Fibroblast of skin of back (primary cell): ENCODE measurements at places on chromosomes 6 and 20.

DNA sequence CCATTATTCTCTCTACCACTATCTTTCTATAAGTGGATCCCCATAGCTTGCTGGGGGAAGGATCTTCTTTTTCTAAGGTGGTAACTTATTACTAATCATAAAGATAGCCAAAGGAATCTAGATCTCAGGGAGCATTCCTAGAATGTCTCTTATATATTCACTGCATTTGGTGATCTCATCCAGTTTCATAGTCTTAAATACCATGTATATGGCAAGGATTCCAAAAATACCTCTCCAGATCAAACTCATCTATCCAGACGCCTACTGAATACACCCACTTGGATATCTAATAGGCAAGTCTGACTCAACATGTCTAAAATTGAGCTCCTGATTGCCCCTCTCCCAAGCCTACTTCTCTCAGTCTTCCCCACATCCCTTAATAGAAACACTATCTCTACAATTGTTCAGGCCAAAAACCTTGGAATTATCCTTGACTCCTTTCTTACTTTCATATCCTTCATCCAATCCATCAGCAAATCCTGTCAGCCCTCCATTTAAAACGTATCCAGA is 264.4 kb downstream of the HACE1 start:
- DNase-seq: peak; percentile 76

DNA sequence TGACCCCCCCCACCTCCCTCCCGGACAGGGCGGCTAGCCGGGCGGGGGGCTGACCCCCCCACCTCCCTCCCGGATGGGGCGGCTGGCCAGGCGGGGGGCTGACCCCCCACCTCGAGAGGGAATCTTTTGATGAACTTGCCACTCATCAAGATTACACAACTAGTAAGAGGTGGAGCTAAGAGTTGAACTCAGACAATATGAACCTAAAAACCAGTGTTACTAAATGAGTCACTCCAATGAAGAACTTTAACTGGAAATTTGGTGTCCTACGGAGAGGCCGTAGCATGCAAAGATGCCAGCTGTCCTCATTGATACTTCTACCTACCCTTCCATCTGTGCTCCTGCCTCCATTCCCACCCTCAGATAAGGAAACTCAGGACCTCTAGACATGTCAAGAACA is 42.8 kb downstream of the PFDN4 start:
- no peak for DNase-seq

DNA sequence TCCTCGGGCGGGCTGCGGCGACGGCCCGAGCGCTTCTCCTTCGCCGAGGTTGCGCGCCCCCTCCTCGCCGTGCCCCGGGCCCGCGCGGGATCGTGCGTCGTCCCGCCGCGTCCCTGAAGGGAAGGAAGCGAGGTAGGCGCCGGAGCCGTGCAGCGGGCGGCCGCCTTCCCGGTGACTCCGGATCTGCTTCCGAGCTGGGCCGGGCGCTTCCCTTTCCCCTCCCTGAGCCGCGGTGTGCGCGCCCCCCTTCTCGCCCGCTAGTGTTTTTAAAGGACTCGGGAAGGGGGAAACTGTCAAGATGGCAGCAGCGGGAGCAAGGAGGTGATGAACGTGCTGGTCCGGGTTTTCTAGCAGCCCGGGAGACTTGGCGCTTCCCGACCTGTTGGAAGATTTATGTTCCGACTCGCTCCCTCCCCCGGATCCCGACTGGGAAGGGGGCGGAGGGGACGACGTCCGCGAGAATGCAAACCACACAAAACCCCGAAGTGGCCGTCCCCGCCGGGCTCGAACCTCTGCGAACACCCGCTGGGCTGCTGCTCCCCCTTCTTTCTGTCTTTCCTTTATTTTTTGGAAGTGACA is 744 bp upstream of the FOXO3 start:
- DNase-seq: peak; percentile 80

DNA sequence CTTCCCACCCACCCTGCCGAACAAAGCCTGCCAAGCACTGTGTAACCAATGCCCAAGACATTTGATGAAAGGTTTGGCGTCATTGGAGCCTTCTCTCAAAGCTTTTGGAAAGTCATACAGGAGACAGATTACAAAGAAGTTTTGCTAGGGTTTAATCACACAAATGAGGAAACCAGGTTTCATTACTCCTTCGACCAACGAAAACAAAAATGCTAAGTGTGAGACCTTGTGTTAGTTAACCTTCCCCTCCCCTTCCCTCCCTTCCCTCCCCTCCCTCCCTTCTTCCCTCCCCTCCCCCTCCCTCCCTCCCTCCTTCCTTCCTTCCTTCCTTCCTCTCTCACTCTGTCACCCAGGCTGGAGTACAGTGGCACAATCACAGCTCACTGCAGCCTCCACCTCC is 96.1 kb upstream of the CD83 start:
- no peak for DNase-seq

DNA sequence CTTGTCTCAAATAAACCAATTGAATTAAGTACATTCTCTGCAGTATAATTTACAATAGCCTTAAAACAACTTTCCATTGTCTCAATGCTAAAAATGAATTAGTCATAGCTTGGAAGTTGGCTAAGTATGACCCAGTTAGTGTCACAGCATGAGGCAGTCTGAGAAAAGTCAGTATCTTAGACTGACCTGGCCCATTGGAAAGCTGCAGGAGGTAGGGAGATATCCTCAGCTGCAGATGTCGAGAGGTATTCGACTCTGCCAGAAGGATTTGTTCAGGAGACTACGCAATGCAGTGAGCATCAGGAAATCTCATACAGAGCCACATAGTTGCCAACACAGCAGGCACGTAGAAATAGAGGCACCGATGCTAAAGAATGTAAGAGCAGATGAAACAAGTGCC is 350.9 kb upstream of the NRSN1 start:
- DNase-seq: no peak

DNA sequence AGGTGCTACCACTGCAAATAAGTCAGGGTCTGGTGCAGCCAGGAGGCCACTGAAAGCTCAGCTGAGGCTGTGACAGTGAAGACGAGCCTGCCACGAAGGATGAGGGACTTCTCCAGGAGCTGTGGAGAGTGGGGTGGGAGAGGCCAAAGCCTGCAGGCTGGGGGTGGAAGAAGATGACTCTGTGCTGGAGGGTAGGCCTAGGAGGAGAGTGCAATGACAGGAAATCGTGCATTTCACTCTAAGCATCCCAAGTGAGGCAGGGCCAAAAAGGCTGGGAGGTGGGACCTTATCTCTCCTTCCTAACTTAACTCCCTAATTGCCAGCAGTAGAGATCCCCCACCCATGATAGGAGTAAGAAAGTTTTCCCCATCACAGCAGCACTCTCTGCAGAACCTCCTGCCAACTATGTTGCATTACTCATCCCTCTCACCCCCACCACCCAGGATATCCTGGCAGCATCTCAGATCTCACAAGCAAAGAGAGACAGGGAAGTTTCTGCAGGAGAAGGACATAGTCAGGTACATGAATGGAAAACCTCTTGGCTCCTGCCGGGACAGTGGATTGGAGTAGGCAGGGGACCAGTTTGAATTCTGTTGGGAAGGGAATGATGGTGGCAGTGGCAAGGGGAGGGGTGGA is 466.2 kb downstream of the CDH26 start:
- DNase-seq: no peak

GRCh38 chr6:53251033-53251672 is 97.6 kb downstream of the ELOVL5 start:
- no peak for DNase-seq

DNA sequence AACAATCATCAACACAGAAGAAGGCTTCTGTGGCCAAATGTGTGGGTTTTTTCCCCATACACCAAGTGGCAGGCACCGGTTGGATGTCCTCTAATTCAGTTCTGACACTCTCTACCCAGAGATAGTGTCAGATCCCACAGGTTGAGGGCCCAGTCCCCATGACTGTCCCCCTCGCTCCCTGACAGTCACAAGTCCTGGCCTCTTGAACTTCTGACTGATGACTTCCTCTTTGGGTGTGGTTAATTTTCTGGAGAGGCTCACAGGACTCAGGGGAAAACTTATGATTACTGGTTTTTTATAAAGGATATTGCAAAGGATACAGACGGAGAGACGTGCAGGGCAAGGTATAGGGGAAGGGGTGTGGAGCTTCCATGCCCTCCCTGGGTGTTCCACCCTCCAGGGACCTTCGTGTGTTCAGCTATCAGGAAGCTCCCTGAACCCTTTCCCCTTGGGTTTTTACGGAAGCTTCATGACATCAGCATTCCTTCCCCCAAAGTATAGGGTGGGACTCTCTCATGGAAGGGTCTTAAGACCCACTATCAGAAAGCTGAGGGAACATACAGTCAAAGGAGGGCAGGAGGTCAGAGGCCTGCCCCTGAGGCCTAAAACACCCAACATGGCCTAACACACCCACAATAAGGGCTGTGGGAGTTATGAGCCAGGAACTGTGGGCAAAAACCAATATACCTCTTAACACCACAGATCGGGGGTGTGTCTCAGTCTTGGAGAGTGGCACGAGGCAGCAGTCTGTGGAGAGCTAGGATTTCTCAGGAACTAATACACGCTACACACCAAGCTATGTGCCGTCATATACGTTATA is 33.3 kb downstream of the FARS2 start:
- no peak for DNase-seq

- peak; percentile 23 for DNase-seq
Observed at GRCh38 chr6:47161176-47161687, 119.1 kb upstream of the ADGRF1 start.

GRCh38 chr6:332671-333070 is 40.4 kb downstream of the DUSP22 start:
- no peak for DNase-seq

GRCh38 chr6:40307712-40308111 is 279.5 kb downstream of the LRFN2 start:
- DNase-seq: no peak

GRCh38 chr20:46631212-46631869 is 19.9 kb downstream of the SLC13A3 start:
- no peak for DNase-seq

GRCh38 chr6:2016040-2016439 is 229.4 kb downstream of the GMDS start:
- DNase-seq: no peak

GRCh38 chr20:21234324-21234723 is 68.8 kb upstream of the XRN2 start:
- no peak for DNase-seq

GRCh38 chr6:7758456-7758855 is 32.6 kb downstream of the BMP6 start:
- peak; percentile 97 for DNase-seq

GRCh38 chr6:111780393-111780792 is 92.9 kb downstream of the FYN start:
- no peak for DNase-seq

GRCh38 chr20:23156170-23156841 is 70.2 kb upstream of the CD93 start:
- peak; percentile 93 for DNase-seq

DNA sequence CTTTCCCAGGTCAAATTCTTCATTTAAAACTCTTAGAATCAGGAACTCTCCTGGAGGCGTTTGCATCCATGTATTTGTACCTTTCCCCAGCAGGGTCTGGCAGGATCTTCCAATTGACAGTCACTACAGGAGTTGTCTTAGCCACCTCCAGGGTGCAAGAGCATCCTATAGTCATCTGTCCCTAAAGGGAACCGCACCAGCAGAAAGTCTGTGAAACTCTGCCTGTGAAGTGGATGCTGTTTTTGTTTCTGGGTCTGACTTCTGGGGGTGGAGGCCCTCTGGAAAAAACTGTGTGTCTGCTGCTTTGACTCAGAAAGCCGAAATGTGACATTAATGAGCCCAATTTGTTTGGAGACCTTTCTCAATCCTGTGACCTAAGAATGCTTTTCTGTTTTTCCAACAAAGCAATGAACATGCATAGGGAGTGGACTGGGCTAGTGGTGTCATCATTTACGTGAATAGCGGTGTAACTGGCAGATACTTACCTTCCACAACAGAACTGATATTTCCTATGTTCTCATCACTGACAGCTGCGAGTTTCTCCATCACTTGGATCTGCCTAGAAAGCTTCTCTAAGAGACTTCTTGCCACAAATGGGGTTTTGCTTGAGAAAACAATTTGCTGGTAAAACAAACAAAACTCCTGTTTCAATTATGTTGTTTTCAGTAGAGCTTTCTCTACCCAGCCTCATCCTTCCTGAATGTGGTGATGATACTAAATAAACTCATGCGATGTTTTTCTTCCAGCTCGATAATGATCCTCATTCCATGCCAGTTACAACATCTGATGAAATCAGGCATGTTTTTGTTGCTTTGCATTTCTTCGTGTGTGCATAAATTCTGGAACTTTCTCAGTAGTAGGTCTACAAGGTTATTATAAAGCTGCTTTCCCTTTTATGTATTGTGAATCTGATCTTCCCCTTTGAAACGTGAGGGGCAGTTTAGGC is 33.3 kb upstream of the ARMH2 start:
- peak; percentile 83 for DNase-seq

DNA sequence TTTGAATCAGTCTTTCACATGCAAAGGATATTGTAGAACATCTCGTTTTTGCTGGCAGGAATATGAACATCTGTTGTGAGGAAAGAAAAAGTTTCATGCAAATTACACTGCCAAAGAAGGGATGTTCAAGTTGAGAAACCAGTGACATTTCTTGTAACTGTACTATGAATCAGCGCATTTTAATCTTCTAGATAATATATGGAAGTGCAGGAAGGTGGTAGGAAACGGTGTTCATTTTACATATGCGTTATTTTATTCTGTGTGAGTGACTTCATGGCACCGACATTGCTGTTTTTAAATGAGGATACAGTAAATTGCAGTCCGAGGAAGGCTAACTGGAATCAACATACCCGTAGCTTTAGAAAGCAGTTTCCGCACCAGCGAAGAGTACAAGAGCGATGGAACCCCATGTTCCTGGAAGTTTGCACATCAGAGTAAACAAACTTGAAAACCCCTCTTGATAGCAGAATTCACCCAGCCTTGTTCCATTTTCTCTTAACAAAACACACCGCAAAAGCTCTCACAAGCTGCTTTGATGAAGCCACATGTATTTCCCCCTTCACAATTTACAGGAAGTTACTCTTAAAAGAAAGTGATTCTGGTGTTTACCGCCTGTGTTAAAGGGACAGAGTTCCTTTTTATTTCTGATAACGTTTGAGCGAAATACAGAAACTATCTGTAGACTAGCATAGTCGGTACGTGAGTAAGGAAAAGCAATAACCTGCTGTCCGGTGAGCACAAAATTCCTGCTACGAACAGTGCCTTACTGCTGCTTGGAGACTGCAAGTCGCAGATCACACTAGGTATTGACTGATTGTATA is 11.5 kb downstream of the PRDM1 start:
- DNase-seq: peak; percentile 27

GRCh38 chr6:159976686-159977254 is 7.9 kb downstream of the IGF2R start:
- no peak for DNase-seq

- no peak for DNase-seq
Observed at GRCh38 chr6:106630366-106630765, 988 bp downstream of the QRSL1 start.

- no peak for DNase-seq
Observed at GRCh38 chr6:91691449-91691848, 1104.6 kb upstream of the MAP3K7 start.

- DNase-seq: no peak
Observed at GRCh38 chr20:62020935-62021701, 44.6 kb downstream of the TAF4 start.

GRCh38 chr20:19079536-19080299 is 132.7 kb upstream of the SLC24A3 start:
- peak; percentile 5 for DNase-seq
